ENCODE measurements at places on chromosomes 4 and X.

DNA sequence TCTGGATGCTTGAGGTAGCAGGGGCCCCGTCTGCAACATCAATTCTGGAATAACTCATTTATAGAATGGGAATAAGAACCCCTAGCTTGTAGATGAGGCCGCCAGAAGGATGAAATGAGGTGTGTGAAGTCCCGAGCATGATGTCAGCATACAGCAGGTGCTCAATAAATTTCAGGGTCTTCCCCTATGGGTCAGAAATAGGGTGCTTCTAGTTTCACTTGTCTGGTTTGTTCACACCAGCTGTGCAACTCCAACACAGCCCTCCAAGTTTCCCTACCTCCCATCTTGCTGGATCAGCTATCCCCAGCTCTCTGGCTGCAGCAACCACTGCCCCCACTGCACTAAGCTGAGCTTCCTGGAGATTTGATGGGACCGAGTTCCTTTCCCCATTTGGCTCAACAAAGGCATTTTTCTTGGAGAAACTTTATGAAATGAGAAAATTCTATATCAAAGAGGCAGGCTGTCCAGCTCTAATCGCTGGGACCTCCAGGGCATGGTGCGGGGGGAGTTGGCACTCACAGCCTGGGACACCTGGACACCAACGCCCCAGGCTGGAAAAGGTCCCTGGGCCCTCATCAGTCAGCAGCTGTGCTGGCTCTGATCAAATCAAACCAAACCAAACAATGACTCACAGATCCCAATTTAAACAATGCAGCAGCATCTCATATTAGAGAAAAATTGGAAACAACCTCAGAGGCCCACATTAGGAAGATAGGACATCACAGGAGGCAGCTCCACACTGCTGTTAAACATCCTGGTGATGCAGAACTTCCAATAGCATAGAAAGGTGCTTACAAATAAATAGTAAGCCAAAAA is 13.3 kb downstream of the SLC2A9 start:
- DNase-seq: no peak

- DNase-seq: no peak
These were observed 1919.8 kb upstream of the AGA start for GRCh38 chr4:179361978-179362486.

GRCh38 chr4:75015627-75016026 is 82.7 kb downstream of the PARM1 start:
- DNase-seq: no peak

DNA sequence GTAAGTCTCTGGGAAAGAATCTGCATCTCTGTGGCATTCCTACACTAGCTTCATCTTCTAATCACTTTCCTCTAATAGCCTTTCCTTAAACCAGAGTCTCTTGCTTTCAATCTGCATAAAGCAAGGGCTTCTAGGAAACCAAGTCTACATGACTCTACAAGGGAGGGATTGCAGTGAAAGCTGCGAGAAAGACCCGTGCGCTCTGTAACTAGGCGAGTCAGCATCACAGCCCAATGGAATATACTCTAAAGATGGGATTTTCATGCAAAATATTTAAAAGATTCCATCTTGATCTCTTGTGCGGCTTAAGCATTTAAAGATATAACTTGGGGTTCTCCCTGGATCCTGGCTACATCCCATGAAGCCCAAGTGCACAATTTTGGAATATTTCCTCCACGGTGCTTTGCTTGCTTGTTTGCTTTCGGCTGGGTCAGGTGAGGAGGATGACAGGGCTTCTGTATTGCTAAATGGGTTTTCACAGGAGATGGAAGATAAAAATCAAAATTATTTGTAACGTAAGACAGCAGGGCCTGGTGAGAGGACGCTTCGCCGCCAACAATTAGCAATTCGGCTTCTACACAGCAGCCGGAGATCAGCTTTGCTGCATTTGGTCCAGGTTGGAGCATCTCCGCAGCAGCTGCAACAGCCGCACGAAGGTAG is 687 bp upstream of the GRIA2 start:
- no peak for DNase-seq

GRCh38 chr4:2295900-2296442 is 34.1 kb upstream of the MXD4 start:
- no peak for DNase-seq

GRCh38 chrX:145099204-145099603 is 148.1 kb upstream of the SPANXN1 start:
- no peak for DNase-seq

DNA sequence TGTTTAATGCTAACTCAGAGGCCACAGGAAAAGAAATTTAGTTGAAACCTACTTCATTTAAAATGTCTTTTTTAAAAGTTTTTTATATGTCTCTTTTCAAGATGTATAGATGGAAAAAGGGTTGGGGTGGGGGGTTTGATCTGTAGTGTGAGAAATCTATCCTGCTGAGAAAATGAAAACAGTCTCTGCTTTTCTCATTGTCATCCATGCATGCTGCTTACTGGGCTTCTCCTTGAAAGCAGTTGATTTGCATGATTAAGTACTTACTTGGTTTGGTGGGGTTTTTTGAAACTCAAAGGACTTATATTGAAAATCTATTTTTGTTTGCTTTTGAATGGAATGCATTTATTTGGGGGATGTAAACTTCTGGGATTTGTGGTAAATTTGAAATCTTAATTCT is 313.6 kb upstream of the DKK2 start:
- DNase-seq: no peak

- no peak for DNase-seq
These were observed 20.2 kb downstream of the TLR10 start for GRCh38 chr4:38762560-38762959.

- no peak for DNase-seq
These were observed 475.7 kb upstream of the SLIT2 start for GRCh38 chr4:19776021-19776459.
